ENCODE measurements at places on chromosomes 6 and 20.

DNA sequence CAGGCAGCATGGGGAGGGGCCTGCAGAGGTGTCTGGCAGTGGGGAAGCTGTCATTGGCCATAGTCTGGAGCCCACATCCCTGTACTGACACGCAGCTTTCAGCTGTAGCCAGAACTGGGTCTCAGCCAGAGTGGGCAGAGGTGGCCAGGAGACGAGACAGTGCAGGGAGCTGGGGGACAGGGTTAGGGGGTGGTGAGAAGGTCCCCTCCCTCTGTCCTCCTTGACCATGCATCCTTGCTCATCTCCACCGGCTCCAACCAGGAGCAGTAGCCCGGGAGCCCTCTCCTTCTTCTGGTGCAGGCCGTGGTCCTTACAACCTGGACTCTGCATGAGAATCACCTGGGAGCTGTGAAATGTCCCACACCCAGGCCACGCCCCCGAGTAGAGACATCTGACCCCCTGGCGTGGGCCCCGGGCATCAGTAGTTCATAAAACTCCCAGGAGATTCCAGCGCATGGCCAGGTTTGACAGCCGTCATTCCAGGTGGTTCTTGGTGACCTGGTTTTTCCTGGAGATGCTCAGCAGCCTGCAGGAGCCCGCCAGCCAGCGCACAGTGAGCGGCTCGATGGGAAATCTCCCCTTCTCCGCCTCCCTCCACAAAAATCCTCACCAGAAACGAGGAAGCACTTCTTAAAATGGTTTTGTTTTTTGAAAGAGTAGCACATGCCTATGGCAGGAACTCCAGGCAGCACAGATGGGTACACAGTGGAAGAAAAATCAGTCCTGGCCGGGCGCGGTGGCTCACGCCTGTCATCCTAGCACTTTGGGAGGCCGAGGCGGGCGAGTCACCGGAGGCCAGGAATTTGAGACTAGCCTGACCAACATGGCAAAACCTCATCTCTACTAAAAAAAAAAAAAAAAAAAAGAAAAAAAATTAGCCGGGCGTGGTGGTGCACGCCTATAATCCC lies 56.2 kb downstream of the ADNP start:
- DNase-seq, result no peak

GRCh38 chr20:49692941-49693340 lies 20.7 kb downstream of the B4GALT5 start:
- no peak for DNase-seq

DNA sequence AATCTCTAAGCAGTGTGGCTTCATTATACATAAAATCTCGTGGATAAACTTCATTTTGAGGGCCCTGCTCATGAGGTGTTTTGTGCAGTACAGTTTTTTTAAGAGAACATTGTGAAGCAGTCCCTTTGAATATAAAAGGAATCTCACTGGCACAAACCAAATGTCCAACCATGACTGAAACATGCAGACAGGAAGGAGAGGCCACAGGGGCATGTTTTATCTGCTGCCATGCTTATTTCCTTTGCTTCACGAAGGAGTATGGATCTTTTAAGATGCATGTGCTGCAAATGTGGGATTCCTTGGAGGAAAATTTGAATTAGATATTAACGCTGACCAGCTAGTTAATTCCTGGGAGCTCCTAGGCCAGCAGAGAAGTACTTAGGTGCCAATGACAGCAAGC lies 192.3 kb downstream of the DST start:
- no peak for DNase-seq

GRCh38 chr6:159042003-159042825 lies 2.6 kb downstream of the TAGAP start:
- peak; percentile 57 for DNase-seq

DNA sequence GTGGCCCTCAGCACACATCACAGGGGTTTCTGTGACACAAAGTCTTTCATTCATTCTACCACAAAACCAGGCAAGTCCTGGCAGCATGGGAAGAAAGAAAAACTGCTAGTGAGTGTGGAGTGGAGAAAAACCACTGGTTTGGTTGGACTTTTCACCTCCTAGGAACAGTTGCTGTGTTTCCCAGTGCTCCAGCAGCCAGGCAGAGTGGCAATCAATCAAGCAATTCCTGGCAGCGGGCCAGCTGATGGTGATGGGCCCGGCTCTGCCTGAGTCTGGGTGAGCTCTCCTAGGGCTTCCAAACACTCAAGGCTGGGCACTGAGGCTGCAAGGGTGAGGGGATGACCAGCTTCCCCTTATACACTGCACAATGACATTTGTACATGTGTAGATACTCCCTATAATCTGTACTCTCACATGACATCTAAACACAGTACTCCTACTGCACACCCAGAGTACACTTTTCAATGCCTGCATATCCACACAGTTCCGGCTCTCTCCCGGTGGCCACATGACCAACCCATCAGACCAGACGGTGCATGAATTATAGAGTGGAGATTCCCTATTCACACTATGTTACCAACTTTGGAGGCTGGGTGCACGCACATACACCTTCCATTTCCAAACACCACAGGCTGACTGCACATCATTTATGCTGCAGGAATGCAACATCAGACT lies 156.6 kb downstream of the UNC5CL start:
- no peak for DNase-seq

GRCh38 chr6:35562060-35562459 lies 49.4 kb upstream of the TULP1 start:
- DNase-seq, result no peak

DNA sequence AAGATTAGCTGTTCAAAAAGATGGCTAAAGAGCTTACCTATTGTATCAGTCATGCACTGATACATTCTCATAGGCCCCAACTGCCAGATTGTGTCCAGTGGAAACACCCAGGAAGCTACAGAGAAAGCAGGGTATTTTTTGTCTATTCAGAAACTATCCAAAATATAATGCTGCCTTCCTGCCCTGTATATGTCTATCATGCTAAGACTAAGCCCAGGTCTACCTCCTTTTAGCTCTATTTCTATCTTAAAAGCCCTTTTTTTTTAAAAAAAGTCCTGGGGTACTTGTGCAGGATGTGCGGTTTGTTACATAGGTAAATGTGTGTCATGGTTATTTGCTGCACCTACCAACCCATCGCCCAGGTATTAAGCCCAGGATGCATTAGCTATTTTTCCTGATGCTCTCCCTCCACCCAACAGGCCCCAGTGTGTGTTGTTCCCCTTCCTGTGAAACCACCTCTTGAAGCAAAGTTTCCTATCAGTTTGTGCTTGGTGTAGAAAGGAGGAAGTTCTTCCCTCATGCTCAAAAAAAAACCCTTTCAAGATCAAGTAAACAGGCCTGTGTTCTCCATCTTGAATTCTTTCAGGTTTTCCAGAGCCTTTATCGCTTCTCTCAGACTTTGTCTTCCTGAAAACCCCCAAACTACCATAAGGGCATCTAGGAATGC lies 514 bp downstream of the DEFB129 start:
- DNase-seq, result no peak

- DNase-seq, result no peak
Measured at GRCh38 chr6:104862456-104862855, 2.7 kb upstream of the HACE1 start.

DNA sequence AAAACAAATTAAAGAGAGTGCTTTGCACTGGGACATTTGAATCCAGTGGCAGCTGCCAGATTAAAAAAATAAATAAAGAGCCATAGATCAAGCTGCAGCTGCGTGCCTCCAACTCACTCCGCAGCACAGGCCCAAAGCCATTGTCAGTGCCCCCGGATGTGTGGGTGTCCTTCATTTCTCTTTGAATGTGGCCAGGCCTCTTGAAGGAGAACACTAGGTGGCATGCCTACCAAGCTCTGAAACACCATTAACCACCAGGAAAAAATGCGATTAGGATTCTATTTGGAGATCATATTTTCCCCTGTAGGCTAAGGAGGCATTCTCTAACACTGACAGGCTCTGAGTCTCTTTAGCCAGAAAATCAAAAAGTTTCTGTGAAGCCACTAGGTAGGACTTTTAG lies 549.8 kb downstream of the PRKN start:
- DNase-seq, result no peak

DNA sequence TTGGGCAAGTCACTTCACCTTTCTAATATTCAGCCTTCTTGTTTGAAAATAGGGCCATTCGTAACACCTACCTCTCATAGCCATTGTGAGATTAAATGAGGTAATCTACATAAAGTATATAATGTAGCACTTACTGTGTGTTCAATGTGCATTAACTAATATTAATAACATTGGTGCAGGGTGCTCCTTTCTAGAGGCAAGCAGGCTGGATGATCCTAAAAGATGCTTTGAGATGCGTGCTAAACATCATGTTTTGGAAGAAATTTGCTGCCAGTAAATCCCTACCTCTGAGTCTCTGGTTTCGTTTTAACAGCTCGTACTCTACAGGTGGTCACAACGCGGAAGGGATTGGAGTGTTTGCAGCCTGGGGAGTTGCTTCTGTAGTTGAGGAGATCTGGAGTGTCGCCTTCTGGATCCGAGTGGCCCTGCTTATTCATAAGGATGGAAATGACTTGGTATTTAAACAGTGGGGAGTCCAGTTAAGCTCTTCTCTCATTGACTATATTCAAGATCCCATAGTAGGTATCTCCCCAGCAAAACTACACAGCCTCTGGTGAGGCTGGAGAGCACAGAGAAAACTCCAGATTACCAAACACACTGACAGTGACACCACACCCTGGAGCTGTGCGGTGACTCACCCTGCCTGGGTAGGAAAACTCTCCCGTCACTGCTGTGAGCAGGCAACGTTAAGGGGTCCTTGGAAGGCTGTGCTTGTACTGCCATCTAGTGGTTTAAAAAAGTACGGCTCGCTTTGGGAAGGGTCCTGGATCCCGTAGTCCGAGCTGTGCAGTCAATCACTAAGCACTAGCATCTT lies 107.9 kb downstream of the MAP3K7 start:
- DNase-seq, result peak; percentile 70

DNA sequence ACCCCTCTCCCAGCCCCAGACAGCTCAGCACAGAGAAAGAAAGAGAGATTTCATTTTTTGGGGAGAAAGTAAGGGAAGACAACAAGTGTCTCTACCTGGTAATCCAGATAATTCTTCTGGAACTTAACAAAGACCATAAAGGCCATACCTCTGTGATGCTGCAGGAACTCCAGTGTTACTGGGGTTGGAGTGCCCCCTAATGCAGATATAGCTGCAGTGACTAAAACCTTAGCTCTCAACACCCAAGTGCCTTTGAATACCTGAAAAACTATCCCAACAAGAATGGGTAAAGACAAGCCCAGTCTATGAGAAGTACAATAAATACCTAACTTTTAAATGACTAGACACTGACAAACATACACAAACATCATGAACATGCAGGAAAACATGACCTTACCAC lies 365.3 kb upstream of the PTCHD4 start:
- no peak for DNase-seq

DNA sequence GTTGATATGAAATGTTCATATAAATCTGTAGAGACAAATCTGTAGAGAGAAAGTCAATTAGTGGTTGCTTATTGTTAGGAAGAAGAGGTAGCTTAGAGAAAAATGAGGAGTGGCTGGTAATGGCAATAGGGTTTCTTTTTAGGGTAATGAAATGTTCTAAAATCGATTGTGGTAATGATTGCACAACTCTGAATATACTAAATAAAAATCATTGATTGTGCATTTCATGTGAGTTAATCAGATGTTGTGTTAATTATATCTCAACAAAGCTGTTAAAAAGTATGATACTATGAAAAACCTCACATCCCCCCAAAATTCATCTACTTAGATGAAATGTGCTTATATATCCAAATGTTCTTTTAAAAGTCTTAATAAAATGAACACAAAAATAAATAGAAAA lies 84.2 kb downstream of the CEP57L1 start:
- no peak for DNase-seq

DNA sequence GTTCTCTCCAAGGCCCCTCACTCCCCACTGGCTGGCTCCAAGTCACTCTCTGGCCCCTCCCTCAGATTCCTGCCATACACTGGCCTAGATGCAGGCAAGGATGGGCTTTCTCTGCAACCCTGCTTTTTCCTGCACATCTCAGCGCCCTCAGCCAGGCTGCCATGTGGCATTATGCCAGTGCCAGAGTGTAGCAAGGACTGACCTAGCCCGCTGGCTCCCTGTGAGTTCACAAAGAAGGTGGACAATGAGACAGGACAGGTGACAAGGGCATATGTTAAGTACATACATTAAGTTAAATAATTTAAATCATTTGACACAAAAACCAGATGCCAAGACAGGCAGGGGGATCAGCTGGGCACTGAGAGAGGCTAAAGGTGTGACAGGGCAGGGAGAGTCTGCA lies 394.6 kb downstream of the ZFAND3 start:
- DNase-seq, result no peak

GRCh38 chr20:20095114-20095872 lies 43.0 kb downstream of the CFAP61 start:
- no peak for DNase-seq

GRCh38 chr6:118683881-118684872 lies 32.8 kb upstream of the CEP85L start:
- DNase-seq, result no peak

- DNase-seq, result no peak
Measured at GRCh38 chr6:137573739-137574138, 79.5 kb upstream of the OLIG3 start.

DNA sequence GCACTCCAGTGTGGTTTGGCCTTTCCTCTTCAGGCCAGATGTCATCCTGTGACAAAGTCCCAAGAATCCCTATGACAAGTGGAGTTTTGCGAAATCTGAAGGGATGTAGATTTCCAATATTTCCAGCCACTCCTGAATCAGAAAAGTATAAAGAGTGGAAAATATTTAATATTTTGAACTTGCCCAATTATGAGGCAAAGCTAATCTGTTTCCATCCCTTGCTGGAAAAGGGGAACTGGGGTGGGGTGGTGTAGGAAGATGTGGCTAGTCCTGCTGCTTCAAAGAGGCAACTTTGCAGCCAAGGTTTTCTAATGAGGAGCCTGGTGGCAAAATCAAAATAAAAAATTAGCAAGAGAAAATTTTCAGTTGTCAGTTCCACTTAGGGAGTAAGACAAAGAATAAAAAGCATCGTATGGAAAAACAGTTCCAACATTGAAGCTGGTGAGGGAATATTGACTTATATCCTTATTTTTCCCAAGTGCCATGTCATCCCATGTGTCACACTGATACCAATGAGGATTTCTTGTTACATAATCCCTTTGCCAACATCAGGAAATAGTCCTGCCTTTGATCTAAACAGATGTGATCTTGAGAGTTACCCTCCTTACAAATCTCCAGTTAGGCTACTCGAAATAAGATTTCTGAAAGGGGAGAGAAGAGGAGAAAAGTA lies 480.0 kb upstream of the JARID2 start:
- DNase-seq, result no peak

DNA sequence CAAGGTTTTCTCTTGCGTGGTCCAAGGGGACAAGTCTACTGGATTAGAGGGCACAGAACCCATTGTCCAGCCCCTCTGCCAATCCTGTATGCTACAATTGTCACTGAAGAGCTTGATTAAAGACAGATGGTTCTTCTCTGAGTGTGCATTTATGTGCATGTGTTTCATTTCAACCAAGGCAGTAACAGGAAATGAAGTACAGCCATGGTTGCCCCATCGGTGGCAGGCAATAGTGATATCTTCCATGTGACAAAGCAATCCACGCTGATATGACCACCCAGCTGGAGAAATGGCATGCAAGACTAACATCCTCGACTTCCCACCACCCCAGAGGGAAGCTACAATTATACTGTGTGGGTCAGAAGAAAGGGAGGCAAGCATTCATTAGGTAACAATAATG lies 85.5 kb downstream of the UNC5CL start:
- no peak for DNase-seq

All from liver (tissue), 10 donors.